Stimulated activated CD4-positive, alpha-beta T cell treated with anti-CD3 and anti-CD28 coated beads, Interleukin-15, amount 100 ng/mL, for 24 hours (primary cell): ENCODE measurements at places on chromosomes 2 and 18.

- no peak for DNase-seq
Measured at GRCh38 chr18:26466026-26466425, 82.3 kb downstream of the KCTD1 start.

DNA sequence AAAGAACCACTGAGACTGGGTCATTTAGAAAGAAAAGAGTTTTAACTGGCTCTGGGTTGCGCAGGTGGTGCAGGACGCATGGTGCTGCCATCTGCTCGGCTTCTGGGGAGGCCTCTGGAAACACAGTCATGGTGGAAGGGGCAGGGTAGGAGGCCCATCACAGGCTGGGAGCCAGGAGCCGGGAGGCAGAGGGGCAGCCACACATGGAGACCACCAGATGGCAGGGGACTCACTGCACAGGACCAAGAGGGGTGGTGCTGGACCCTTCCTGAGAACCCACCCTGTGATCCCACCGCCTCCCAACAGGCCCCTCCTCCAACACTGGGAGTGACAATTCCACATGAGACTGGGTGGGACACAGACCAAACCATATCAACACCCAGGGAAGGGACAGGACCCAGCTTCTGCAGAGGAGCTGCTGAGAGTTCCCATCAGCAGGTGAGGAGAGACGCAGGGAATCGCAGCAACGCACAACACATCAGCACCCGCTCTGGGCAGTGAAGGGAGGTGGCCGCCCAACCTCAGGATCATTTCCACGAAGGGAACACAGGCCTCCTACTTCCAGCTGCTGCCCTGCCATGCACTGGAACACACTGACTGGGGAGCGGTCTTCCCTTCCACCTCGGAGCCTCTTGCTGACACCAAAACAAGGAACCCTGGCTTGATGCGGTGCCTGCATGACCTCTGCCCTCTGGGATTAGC lies 130.7 kb downstream of the TPO start:
- no peak for DNase-seq

DNA sequence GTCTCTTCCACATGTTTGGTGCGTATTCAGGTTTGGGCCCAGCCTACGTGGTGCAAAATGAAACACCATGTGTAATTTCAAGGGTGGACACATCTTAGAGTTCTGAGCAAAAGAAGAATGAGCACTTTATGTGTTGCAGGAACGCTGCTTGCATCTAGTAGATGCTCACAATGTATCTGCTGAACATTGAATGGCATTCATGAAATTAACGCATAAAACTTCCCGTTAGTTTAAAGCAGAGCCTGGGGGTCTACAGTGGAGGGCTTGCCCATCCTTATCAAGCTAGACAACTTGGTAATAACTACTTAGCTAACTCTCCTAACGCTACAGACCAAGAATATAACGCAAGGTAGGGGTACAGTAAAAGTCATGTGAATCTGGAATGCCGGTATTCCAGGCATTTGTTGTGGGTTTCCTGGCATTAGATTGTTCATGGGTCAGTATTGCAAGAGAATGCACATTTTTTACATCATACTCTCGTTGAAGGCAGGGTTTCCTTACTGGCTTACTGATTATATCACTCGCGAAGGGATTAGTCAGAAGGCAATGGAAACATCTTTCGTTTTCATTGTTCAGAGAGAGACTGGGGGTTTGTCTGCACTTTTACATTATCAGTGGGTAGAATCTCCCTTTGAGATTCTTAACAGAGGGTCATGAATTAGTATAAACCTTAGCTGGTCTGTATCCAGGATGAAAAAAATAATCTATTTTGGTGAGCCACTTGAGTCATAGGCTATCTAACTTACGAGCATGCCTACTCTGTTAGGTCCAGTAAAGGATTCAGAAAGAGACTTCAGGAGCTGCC lies 229.5 kb upstream of the EPAS1 start:
- DNase-seq: no peak

GRCh38 chr2:156322051-156322685 lies 10.4 kb downstream of the NR4A2 start:
- DNase-seq: peak; percentile 29

- no peak for DNase-seq
Measured at GRCh38 chr2:11701206-11701605, 31.2 kb upstream of the NTSR2 start.

- DNase-seq: no peak
Measured at GRCh38 chr2:174673440-174673839, 75.8 kb upstream of the WIPF1 start.

- no peak for DNase-seq
Measured at GRCh38 chr2:201432621-201433393, 18.5 kb downstream of the TRAK2 start.

GRCh38 chr2:29130295-29130694 lies 15.1 kb downstream of the CLIP4 start:
- DNase-seq: peak; percentile 47

DNA sequence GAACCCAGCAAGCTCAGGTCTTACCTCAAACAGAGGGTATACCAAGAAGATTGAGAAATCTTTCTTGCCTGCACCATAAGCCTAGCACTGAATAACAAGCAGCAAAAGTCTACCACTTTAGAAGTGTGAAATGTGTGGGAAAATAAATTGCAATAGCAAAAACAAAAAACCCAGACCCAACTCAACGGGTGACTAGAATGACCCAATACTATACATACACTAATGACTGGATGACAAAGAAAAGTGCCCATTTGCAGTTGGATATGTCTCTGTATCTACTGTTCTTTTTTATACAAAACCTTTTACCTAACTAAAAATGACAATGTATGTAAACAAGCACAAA lies 950.6 kb downstream of the TRIB2 start:
- DNase-seq: no peak

- no peak for DNase-seq
Measured at GRCh38 chr18:7728297-7728696, 161.2 kb downstream of the PTPRM start.

DNA sequence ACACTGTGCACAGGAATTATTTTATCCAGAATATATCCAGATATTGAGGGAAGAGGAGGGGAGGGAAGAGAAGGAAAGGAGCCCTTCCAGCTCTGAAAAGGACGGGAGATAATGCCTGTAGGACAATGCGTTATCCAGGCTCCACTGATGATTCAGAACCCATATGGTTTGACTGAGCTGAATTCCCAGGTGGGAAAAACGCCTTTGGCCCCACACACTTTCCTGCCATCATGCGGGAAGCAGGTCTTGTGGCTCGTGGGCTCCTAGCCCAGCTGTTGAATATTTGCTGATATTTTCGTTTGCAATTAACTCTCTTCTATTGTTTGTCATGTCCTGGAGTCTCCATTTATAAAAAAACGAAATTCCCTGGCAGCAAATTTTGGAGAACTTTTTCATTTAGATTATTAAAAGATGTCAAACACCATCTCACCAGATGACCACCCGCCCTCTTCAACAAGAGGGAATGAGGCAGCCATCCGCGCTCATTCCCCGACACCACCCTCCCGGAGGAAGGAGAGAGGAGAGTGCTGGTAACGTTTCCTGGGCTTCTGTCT lies 8.9 kb downstream of the COL6A3 start:
- no peak for DNase-seq

DNA sequence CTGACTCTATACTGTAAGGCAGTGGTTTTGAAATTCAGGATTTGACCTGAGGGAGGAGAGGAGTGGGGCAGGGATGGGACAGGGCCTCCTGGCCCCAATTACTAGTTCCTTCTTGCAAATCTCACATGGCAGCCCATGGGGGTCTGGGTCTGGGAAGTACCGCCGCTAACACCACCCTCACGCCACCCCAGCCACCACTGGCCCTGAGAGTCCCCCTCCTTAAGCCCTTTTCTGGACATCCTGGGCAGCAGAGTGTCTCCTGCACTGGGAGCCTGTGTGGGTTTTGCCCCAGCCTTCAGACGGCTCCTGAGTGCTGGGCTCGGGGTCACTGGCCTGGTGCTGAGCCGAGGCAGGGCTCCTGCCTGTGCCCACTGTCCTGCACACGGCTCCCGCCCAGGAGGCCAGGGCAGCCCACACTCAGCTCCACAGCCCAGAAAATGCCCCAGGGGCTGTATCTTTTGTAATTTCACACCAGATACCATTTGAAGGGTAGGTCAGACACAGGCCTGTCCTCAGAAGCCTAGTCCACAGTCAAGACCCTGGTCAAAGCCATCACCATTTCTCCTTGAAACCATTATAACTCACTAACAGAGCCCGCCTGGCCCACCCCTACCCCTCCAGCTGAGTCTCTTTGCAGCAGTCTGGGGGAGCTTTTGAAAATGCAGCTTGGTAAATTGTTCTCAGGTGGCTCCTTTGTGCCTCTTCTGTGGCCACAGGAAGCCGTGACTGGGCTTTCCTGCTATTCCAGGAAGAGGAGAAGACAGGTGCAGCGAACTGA lies 55.1 kb downstream of the CYP27C1 start:
- no peak for DNase-seq

GRCh38 chr2:132969371-132969985 lies 299.5 kb upstream of the LYPD1 start:
- DNase-seq: no peak

DNA sequence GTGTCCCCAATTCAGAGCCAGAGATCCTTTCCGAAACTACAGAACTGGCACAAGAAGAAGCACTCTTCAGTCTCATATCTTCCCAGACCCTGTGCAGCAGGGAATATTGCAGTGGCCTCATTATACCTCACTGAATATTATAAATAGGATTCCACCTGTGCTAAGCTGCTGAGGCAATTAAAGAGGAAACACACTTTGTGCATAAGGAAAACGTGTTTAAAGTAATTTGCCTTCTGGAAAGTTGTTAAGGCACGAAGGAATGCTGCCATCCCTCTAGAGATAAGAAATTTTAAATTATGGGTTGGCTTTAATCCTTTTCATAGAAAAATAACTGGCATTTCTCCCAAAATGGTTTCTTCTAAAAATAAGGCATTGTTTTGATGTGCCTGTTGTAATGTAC lies 233.3 kb downstream of the RAB3GAP1 start:
- DNase-seq: no peak

DNA sequence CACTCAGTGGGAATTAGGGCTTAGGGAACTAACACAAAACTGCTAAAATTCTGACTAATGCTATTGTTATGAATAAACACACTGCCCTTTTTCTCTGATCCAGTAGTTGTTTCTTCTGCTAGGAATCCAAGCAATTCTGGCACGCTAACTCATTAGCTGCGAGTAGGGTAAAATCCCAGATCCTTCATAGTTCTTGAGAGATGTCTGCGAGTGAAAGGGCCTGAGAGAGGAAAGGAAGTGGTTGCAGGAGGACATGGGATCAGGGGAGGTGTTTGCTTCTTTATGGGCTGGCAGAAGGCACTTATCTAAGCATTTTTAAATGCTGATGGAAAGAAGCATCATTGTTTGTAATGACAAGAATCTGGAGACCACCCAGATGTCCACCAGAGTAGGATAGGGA lies 9.4 kb downstream of the MAP3K19 start:
- no peak for DNase-seq

- no peak for DNase-seq
Measured at GRCh38 chr18:42486271-42486670, 531.2 kb downstream of the PIK3C3 start.

DNA sequence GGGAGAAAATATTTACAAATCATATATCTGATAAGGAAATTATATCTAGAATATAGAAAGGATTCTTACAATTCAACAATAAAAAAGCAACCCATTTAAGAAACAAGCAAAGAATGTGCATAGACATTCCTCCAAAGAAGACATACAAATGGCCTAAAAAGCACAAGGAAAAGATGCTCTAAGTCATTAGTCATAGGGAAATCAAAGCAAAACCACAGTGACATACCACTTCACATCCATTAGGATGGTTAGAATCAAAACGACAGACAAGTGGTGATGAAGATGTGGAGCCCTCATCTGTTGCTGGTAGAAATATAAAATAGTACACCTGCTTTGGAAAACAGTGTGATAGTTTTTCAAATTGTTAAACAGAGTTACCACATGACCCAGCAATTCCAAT lies 48.2 kb downstream of the MAPRE2 start:
- DNase-seq: no peak

DNA sequence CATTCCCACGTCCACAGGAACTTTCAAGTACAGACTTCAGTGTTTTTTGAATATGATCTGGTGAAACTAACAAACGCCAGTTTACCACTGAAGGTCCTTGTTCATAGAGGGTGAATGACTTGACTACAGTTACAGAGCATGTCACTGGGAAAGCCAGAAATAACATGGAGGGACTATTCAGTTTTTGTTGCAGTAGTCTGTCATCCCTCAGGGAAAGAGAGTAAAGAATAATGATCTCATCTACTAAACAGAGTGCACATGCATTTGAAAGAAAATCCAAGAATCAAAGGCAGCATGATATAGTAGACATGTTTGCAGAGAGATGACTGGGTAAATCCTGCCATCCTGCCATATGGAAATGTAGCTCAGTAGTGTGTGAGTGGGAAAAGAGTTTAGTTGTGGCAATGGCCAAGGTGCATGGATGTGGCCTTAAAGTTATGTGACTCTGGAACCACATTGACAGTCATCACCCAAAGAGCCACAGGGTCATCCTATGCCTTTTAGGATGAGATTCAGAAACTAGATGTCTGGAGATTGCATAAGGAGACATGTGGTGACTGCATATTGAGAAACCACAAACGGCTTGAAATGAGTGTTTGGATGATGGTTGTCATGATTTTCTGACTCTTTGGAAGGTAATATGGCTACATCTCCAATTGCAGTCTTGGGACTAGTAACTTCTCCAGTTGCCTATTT lies 125.3 kb upstream of the ZEB2 start:
- DNase-seq: no peak

DNA sequence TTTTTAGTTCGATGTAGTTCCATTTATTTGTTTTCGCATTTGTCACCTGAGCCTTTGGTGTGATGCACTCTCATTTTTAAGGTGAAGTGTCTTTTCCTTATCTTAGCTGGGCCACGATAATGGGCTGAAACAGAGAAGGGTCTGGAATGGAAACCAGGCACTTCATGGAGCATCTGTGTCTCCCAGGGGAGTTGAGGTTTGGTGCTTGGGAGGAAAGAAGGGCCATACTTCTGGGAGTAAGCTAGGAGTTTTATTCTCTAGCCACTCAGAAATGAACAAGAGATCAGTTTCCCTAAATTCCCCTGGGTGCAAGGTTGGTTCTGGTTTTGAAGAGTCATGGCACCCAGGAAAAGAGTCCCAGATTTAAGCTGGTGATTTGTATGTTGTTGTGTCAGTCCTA lies 179.4 kb upstream of the CXCR4 start:
- DNase-seq: no peak

- DNase-seq: no peak
Measured at GRCh38 chr2:225456619-225457260, 57.2 kb downstream of the NYAP2 start.

GRCh38 chr2:192416060-192416459 lies 221.3 kb upstream of the TMEFF2 start:
- DNase-seq: no peak

DNA sequence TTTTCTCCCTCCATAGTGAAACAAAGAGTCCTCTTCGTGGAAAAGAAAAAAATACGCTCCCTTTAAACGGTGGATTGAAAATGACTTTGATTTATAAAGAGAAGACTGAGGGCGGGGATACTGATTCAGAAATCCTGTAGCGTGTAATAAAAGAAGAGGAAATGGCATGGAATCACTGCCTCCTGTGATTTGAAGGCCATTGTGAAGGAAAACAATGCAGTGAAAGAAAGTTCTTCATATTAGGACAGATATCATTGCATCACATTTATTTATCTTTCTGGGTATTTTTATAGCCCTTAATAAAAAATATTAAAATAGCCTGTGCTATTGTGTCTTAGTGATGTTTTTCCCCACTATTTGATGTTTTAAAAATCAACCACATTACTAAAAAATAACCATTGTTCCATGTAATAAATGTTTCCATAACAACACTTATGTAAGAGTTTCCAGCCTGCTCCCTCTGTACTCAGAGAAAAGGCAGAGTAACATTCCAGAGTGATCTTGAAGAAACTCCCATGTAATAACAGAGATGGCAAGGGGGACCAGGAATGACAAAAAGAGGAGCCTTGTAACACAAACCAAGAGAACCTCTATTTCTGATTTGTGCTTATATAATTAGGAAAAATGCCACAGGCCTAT lies 8.0 kb downstream of the MRPL33 start:
- no peak for DNase-seq
